MCF 10A (cell line): ENCODE measurements at places on chromosomes 1 and 21. TPM values are rescaled to one million over a fixed set of nuclear protein-coding genes. Genes with fewer than 3 reads are reported as not detected.

FAM89A gene
- 25.2 and 29.2 TPM in 2 replicates for total RNA-seq

C1QA gene
- not detected in 2 replicates for total RNA-seq

CAMK1G gene
- not detected in 2 replicates for total RNA-seq

PCSK9 gene
- not detected in 2 replicates for total RNA-seq

OR10J1 gene
- total RNA-seq: not detected in 2 replicates

KRTAP21-2 gene
- total RNA-seq: not detected in 2 replicates

C1orf115 gene
- 1.6 TPM in 2 replicates for total RNA-seq

TAF12 gene
- total RNA-seq: 29.7 and 40.9 TPM in 2 replicates

DENND1B gene
- total RNA-seq: 19.2 and 20.9 TPM in 2 replicates

CAMK2N1 gene
- 4.9 and 9.7 TPM in 2 replicates for total RNA-seq

COPA gene
- total RNA-seq: 273 and 353 TPM in 2 replicates

CYP4A11 gene
- not detected in 2 replicates for total RNA-seq

PROX1 gene
- 0.61 TPM in 2 replicates for total RNA-seq

GUCA2A gene
- not detected in 2 replicates for total RNA-seq

GPR157 gene
- total RNA-seq: 8.1 and 12.7 TPM in 2 replicates

TFF1 gene
- not detected in 2 replicates for total RNA-seq

CRB1 gene
- 0.65 and 0.96 TPM in 2 replicates for total RNA-seq

ZYG11A gene
- total RNA-seq: not detected in 2 replicates

HRNR gene
- not detected in 2 replicates for total RNA-seq

SIKE1 gene
- total RNA-seq: 66.2 and 74.1 TPM in 2 replicates

CFH gene
- total RNA-seq: 21.3 and 31.6 TPM in 2 replicates

PIGP gene
- total RNA-seq: 25.1 and 29.8 TPM in 2 replicates

OR11L1 gene
- total RNA-seq: not detected in 2 replicates

ATP1A4 gene
- total RNA-seq: not detected in 2 replicates

IPO9 gene
- 112 and 117 TPM in 2 replicates for total RNA-seq

CFAP45 gene
- total RNA-seq: 0.32 and 0.40 TPM in 2 replicates

KISS1 gene
- total RNA-seq: not detected in 2 replicates

PTGFR gene
- 2.5 and 4.4 TPM in 2 replicates for total RNA-seq

RPS27 gene
- total RNA-seq: 3,026 and 3,064 TPM in 2 replicates

FAM177B gene
- 0.74 TPM in 1 of 2 replicates, not detected in the other for total RNA-seq

TNFSF18 gene
- 0.29 and 0.49 TPM in 2 replicates for total RNA-seq

FMO3 gene
- not detected in 2 replicates for total RNA-seq

LCE1C gene
- total RNA-seq: 1.4 and 1.9 TPM in 2 replicates

DYNLT5 gene
- total RNA-seq: not detected in 2 replicates

ATP1B1 gene
- 20.0 and 24.4 TPM in 2 replicates for total RNA-seq

HTR6 gene
- total RNA-seq: not detected in 2 replicates

ARTN gene
- total RNA-seq: 1.9 TPM in 2 replicates

AK5 gene
- not detected in 2 replicates for total RNA-seq

AADACL4 gene
- total RNA-seq: not detected in 2 replicates

DMRTA2 gene
- total RNA-seq: not detected in 2 replicates

HES2 gene
- total RNA-seq: 5.0 and 7.6 TPM in 2 replicates

MYOG gene
- not detected in 2 replicates for total RNA-seq

CDCA8 gene
- total RNA-seq: 17.3 and 21.8 TPM in 2 replicates
